ENCODE measurements at places on chromosomes 5 and 9.

- DNase-seq: no peak
These were observed 49.8 kb upstream of the FCN1 start for GRCh38 chr9:134967547-134967930.

- no peak for DNase-seq
These were observed 90.0 kb upstream of the POU5F2 start for GRCh38 chr5:93831449-93831848.

DNA sequence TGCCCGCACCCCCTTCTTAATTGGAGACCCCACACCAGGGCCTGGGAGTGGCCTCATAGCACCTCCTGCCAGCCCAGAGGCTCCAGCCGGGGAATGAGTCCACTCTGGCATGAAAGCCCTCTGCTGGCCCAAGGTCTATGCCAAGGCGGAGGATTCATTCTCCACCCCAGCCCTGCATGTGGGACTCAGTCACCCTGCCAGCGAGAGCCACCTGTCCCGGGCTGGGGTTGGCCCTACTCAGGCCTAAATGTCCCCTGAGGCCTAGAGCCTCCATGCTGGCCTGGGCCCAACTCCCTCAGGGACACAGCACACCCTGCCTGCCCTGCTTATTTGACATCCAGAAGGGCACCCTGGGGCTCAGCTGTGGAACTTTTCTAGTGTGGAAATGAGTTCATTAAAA, 1.0 kb upstream of the RAPGEF1 start:
- DNase-seq: no peak

- no peak for DNase-seq
These were observed 58.3 kb upstream of the NEK6 start for GRCh38 chr9:124199474-124199873.

DNA sequence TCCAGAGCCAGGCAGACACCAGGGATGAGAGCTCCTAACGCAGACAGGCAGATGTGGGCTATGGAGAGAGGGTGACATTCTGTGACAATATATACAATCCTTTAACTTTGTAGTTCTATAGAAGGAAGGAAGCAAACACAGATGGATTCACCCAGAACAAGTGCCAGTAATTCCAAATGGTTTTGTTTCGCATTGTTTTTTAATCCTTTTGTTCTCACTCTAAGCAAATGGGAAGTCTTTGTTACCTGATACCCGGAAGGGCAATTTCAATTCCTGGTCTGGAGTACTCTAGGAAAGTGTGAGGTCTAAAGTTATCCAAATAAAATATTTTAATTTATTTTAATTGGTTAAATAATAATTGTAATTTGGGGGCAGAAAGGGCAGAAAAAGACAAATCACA, 2.5 kb downstream of the FRMD3 start:
- no peak for DNase-seq

GRCh38 chr5:111070272-111071134, 1.0 kb upstream of the TSLP start:
- peak; percentile 63 for DNase-seq

GRCh38 chr9:21684831-21685362, 117.5 kb upstream of the MTAP start:
- peak; percentile 56 for DNase-seq

- no peak for DNase-seq
These were observed 125.4 kb upstream of the ADAMTS16 start for GRCh38 chr5:5014586-5015235.
